ENCODE measurements at places on chromosomes 16 and 17. TPM values are rescaled to one million over a fixed set of nuclear protein-coding genes. Genes with fewer than 3 reads are reported as not detected.

- DNase-seq = no peak
Measured at GRCh38 chr17:17852930-17853329, 16.1 kb upstream of the SREBF1 start.

NPIPA8 gene
- total RNA-seq = not detected

GRCh38 chr17:76544546-76545365 is 4.9 kb downstream of the PRCD start:
- no peak for DNase-seq

DNA sequence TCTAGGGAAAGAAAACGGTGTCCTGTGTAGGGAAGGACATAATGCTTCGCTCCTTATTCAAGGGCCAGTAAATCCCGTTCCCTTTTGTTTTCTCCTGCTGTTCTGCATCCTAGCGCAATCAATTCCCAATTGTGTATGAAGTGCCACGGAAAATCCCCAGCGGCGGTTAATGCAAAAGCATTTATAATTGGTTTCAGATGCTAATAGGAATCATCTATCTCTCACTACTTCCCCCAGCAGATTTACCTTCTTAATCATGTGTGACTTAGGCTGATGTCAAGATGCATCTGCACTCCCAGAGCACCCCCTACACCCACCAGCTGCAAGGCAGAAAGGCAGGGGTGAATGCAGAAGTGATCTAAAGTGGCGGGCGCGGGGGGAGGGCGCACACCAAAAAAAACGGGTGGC is 32.7 kb upstream of the SSTR2 start:
- no peak for DNase-seq

- DNase-seq = no peak
Measured at GRCh38 chr17:63838631-63839171, 3.8 kb downstream of the SMARCD2 start.

DNA sequence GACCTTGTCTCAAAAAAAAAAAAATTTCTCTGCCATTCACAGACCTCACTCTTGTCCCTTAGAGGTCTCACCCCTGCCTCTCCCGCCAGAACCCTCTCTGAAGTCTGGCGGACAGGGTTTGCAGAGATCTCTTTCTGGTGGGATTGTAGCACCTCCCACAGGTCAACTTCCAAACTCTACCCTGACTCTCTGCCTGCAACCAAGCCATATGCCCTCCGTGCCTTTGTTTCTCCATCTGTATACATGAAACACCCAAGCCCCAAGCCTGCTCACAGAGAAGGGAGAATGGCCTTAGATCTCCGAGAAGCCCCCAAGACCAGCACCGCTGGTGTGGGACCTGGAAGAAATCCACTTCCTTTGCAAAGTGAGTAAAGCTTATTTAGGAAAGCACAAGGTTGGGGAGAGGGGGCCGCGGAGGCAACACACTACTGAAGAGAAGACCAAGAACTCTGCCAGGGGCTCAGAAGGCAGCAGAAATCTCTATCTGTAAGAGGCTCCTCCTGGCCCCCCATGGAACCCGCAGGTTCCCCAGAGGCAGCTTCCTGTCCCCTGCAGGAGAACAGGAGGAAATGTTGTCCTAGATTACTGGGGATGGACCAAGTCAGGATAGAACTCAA is 219.9 kb downstream of the C16orf78 start:
- DNase-seq = no peak

PNPO gene
- 34.3 TPM for total RNA-seq

Measured in SJSA1 (cell line).